ENCODE measurements at places on chromosomes 3 and 15.

DNA sequence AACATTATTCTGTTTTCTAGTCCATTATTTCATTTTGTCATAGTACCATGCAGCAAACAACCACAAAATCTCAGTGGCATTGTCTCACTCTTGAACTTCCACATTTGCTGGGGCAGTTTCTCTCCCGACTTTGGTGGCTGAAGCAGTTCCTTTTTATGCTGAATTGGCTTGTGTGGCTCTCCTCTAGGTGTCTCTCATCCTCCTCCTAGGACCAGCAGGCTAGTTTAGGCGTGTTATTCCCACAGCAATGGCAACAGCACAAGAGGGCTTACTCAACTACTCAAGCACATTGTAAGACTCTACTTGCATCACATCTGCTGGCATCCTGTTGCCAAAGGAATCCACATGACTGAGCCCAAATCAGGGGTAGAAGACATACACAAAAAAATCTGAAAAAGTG is 201.8 kb upstream of the KCNH8 start:
- no peak for DNase-seq
- H3K4me3 ChIP-seq: no peak overlapping the region
- no peaks in the 10 kb centered on the region for H3K36me3 ChIP-seq
- H3K27me3 ChIP-seq: no peaks in the 10 kb centered on the region

DNA sequence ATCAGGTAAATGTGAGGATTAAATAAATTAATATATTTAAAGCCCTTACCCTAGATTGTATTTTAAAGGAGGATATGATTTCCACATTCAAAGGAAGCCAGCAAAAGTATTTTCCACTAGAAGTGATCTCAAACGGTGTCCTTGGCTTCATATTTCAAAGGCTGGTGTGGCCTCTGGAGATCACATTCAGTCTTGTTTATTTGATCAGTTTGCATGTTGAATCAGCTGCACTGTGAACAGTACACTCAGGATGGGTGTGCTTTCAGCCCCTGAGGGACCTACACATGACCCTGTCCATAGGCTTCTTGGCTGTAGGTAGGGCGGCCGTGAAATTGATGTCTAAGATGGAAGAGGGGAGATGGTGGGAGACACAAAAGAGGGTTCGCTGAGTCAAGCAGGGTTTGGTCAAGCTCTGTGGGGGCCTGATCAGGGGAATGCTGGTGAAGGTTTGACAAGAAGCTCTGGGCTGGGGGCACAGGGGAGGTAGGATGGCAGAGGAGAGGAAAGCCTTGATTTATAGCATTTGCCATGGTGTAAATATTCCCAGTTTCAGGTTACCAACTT is 21.9 kb downstream of the CYP8B1 start:
- no peak overlapping the region for H3K27ac ChIP-seq
- no peaks in the 10 kb centered on the region for H3K27me3 ChIP-seq

GRCh38 chr3:194031867-194032635 is 103.9 kb upstream of the HES1 start:
- no peak overlapping the region for H3K4me3 ChIP-seq
- peak; percentile 56 for DNase-seq
- H3K27me3 ChIP-seq: no peaks in the 10 kb centered on the region

GRCh38 chr3:81743096-81744025 is 18.1 kb downstream of the GBE1 start:
- peak overlapping the region; percentile 40 for H3K27ac ChIP-seq
- no peaks in the 10 kb centered on the region for H3K36me3 ChIP-seq
- peak; percentile 31 for DNase-seq
- no peak overlapping the region for H3K4me3 ChIP-seq
- no peaks in the 10 kb centered on the region for H3K27me3 ChIP-seq
- no peaks in the 10 kb centered on the region for H3K4me1 ChIP-seq

GRCh38 chr15:23690450-23690852 is 3.3 kb upstream of the NDN start:
- peak; percentile 52 for DNase-seq
- H3K27me3 ChIP-seq: no peaks in the 10 kb centered on the region
- H3K27ac ChIP-seq: no peak overlapping the region
- no peaks in the 10 kb centered on the region for H3K36me3 ChIP-seq
- no peak overlapping the region for H3K4me3 ChIP-seq

DNA sequence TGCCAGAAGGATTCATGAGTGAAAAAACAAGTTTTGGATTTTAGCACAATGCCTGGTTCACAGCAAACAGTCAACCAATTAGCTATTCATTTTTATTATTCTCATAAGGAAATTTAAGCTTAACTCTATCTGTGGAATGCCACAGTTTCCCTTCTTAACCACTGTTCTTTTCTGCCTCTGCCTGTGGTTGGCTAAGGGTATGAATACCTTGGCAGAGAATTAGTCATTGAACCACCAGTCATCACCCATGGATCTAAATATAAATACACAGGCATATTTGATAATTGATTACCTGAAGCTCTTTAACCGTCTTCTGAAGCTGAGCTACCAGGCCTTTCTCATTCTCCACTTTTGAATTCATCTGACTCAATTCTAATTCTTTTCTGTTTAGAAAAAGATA is 79.9 kb downstream of the MYH15 start:
- no peaks in the 10 kb centered on the region for H3K27me3 ChIP-seq
- H3K4me1 ChIP-seq: no peaks in the 10 kb centered on the region
- H3K27ac ChIP-seq: no peak overlapping the region
- no peak overlapping the region for H3K4me3 ChIP-seq
- no peak for DNase-seq

DNA sequence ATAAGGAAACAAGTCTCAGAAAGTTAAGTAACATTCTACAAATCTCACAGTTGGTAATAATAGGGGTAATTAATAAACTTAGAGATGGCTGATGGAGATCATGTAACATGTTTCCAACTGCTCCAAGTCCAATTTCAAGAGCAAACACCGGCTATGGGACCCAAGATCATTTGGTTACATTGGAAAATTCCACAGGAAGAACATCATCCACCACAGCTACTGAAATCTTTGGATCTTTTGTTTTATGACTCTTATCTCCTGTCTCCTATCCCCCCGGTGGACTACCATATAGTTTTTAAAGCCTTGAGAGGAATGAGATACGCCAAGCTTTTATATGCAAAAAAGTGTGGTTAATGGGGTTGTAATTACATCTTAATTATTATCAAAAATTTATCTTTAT is 216.1 kb downstream of the WNT5A start:
- H3K4me3 ChIP-seq: no peak overlapping the region
- no peak for DNase-seq
- H3K36me3 ChIP-seq: no peaks in the 10 kb centered on the region
- H3K27me3 ChIP-seq: no peaks in the 10 kb centered on the region

DNA sequence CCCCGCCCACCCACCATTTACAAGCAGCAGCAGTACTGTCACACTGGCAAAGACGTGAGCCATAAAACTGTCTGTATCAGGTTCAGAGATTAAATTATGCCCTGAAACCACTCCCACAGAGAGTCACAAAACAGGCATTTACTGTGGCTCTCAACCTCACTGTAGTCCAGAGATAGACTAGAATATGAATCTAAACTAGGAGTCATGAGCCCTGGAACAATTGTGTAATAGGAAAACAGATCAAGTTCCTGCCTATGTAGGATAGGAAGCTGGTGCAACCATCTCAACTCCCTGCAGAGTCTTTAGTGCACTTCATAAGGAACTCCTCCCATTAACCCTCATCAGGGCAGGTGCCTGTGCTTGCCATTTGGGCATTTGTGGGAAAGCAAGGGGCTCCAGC is 61.7 kb downstream of the FAM227B start:
- H3K4me1 ChIP-seq: no peaks in the 10 kb centered on the region
- no peaks in the 10 kb centered on the region for H3K36me3 ChIP-seq
- H3K4me3 ChIP-seq: no peak overlapping the region
- no peak overlapping the region for H3K27ac ChIP-seq
- DNase-seq: no peak
- H3K27me3 ChIP-seq: no peaks in the 10 kb centered on the region
